Effector memory CD4-positive, alpha-beta T cell (primary cell): ENCODE measurements at places on chromosomes 11 and 22.

GRCh38 chr11:94882931-94883330, 90.4 kb downstream of the CWC15 start:
- no peak for DNase-seq

- no peak for DNase-seq
Measured at GRCh38 chr22:40685406-40685805, 6.1 kb downstream of the MCHR1 start.

- no peak for DNase-seq
Measured at GRCh38 chr22:47101321-47101885, 339.0 kb downstream of the TBC1D22A start.

- DNase-seq, result no peak
Measured at GRCh38 chr22:25626624-25626990, 62.1 kb downstream of the GRK3 start.

GRCh38 chr11:15688351-15688792, 573.6 kb downstream of the INSC start:
- DNase-seq, result no peak

- no peak for DNase-seq
Measured at GRCh38 chr22:45817745-45818423, 146.2 kb downstream of the ATXN10 start.

- no peak for DNase-seq
Measured at GRCh38 chr11:3132271-3132781, 32.8 kb downstream of the OSBPL5 start.
